ENCODE measurements at places on chromosomes 4 and X.

DNA sequence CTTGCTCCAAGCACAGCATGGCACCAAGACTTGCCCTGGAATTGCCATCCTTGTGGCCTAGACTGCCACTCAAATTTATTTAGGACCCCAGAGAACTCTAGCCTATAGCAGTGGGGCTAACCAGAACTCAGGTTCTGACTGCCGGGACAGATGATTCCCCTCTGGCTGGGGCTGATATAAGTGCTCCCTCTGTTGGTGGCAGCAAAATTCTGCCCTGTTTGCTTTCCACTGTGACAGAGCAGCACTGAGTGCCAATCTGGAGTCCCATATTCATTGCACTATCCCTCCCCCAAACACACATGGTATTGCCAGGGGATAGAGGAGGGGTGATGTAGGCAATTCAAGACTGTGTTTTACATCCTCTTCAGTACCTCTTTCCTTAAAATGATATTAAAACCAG, 1081.9 kb downstream of the FAT4 start:
- DNase-seq, result no peak

DNA sequence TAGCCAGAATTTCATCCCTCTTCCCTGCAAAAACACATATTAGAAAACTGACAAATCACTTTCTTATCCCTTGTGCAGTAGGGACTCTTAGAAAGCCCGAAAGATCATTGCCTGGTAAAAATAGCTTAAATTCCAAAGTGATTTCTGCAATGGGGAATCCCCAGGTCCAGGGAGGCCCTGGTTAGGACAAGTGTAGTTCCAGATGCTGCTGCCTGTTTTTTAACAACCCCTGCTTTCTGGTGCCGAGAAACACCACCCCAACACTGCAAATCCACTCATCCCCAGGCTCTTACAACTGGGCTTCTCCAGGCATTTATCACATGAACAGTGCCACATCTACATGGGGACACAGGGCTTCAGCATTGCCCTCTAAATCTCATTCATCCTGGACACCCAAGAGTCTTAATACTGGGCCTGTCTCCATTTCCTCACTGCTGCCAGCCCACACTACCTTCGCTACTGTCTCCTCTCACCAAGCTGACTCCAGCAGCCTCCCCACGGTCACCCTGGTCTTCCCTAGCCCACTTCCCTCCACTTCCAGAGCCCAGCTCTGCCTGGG, 112.2 kb upstream of the PSAPL1 start:
- no peak for DNase-seq

DNA sequence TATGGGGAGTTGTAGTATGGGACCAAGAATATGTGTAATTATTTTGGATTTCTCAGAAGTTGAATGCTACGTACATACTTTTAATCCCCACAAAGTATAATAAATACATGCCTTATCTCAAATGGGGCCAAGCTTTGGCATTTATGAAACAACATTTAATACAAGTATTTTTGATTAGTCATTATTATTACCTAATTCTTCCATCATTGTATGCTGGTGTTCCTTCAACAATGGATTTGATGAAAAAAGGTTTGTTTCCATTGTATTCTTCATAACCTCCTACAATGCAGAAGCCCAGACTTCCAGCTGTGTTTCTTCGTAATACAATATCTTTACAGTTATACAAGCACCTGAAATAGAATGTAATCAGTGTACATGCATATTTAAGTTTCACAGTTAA, 83.8 kb downstream of the FIP1L1 start:
- no peak for DNase-seq

DNA sequence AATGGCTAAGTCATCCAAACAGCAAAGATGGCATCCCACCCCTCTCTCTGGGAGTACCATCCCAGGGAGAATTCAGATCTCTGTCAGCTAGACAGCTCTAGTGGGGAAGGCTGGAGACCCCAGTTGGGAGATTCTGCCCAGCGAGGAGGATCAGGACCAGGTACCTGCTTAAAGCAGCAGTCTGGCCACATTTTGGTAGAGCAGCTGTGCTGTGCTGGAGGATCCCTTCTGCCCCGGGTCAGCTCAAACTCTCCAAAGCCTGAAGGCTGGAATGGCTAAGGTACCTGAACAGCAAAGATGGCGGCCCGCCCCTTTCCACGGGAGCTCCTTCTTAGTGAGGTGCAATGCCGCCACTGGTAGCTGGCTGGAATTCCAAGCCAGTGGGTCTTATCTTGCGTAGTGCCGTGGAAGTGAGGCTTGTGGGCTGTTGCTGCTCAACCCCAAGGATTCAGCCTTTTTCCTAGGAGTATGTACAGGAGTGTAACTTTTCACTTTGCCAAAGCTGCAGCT, 40.1 kb downstream of the SATL1 start:
- no peak for DNase-seq

DNA sequence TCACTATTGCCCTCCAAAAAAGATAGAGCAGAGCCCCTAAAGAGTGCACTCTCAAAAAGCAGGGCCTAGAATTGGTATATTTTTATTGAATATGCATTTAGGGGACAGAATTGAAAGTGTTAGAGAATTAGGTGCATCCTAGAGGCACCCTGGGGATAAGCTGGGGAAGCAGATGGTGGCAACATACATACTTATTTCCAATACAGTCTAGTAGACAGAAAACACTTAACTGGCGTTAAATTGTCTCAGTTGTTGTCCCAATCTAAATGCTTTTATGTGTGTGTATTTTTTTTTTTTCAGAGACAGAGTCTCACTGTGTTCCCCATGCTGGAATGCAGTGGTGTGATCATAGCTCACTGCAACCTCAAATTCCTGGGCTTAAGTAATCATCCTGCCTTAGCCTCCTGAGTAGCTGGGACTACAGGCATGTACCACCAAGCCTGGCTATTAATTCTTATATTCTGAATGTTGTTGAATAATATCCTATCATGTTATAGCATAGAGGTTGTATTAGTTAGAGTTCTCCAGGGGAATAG, 481.8 kb downstream of the GRXCR1 start:
- DNase-seq, result no peak

- DNase-seq, result no peak
Measured at GRCh38 chrX:150536455-150537116, 31.8 kb upstream of the MTM1 start.

GRCh38 chr4:80340036-80340435, 4.5 kb downstream of the CFAP299 start:
- DNase-seq, result no peak

DNA sequence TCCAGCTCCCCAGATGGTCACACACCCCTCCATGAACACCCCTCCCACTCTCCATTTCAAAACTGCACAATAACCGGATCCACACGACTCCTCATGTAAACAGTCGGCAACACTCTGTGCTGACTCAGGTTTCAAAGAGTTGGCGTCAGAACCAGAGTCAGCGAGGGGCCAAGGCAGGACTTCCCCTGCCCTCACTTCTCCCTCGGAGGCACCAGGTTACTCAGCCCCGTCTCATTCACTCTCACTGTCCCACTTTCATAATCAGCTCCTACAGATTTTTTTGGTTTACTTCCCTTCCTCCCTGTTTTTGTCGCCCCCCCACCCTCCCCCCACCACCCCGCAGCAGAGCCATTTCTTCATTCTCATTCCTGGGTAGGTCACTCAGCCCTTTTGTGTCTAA, 2.7 kb upstream of the TIMP1 start:
- DNase-seq, result no peak

- DNase-seq, result no peak
Measured at GRCh38 chr4:165592386-165592785, 213.6 kb downstream of the CPE start.

All from pons (tissue), 1 donor.